ENCODE measurements at places on chromosomes 3 and 15. TPM values are rescaled to one million over a fixed set of nuclear protein-coding genes. Genes with fewer than 3 reads are reported as not detected.

GRCh38 chr15:79184465-79184892 is 93.9 kb upstream of the RASGRF1 start:
- DNase-seq, result peak; percentile 31

- DNase-seq, result no peak
These were observed 106.9 kb upstream of the SLCO2A1 start for GRCh38 chr3:134136604-134137003.

- no peak for DNase-seq
These were observed 37.9 kb upstream of the MINAR1 start for GRCh38 chr15:79394231-79394630.

- DNase-seq, result no peak
These were observed 72.3 kb downstream of the LMLN start for GRCh38 chr3:198032039-198032936.

DNA sequence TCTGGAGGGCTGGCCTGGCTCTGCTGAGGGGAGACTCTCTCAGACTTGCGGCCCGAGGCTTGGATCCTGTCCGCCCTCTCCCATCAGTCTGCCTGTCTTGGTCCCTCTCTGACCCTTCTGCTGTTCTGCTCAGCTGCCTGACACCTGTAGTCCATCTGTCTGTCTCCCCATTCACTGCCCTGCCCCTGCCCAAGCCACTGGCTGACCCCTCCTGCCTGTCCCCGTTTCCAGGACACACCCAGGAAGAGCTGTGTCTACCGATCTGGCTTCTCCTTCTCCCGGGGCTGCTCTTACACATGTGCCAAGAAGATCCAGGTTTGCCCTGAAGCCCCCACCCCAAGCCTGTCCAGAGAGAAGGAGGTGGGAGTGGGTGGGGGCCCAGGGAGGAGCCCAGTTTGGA is 18.5 kb downstream of the NT5DC2 start:
- no peak for DNase-seq

DNA sequence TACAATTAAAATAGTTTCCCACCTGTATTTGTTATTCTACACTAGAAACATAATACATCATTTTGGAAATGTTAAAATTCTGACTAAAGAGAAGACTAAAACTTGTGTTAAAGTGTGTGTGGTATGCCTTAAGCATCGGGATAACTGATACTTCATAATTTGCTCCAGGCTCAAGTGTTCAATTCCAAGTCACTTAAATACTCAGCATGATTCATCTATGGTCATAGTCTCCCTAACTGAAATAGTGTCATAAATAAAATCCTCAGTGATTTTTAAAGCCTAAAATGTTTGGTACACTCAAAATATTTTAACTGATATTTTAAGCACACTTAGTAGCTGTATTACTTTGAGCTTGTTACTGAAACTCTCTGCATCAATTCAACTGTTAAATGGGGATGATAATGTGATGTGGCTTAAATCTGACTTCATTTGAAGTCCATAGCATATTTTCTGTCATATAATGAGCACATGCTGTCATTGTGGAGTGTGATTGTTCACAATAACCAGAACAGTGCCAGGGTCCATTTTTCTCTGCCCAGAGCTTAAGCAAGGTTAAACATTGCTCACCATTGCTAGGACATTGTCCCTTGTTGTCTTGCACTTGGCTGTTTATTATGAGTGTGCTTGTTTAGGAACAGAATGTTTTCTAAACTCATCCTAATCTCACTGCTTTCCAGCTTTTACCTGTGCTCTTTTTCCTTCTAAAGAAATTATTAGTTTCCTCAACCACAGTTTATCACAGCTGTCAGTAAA is 122.2 kb downstream of the KLHL25 start:
- DNase-seq, result no peak

DNA sequence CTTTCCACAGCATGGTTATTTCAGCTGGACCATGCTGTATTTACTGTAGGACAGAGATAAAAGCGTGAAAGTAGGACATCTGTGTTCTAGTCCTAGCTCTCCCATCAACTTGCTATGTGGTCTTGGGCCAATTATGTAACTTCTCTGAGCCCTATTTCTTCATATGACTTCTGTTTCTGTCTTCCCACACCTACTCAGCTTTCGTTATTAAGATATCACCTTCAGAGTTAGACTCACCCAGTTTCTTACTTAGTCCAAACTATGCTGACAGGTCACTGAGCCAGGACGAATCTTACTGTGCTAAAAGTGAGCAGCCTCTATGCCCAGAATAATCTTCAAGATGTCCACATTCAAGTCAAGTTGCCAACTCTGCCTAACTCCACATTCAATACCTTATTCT is 283.7 kb downstream of the IL5RA start:
- DNase-seq, result no peak

DNA sequence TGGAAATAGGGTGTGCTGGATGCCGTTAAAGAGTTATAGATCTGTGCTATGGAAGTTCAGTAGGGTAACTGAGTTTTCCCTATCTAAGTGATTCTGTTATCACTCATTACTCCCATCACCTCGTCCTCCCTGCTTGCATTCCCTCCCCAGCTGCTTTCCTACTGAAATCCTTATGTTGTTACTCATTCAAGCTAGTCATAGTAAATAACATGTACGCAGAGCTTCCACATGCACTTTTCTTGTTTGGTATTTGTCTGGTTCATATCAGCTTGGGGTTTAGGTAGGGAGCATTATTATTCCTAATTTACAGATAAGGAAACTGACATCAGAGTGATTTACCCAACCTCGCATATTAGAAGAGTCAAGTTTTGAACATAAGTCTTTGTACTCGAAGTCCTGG is 135.1 kb downstream of the HCN4 start:
- no peak for DNase-seq

- no peak for DNase-seq
These were observed 52.7 kb upstream of the SPATA12 start for GRCh38 chr3:57007521-57008460.

DNA sequence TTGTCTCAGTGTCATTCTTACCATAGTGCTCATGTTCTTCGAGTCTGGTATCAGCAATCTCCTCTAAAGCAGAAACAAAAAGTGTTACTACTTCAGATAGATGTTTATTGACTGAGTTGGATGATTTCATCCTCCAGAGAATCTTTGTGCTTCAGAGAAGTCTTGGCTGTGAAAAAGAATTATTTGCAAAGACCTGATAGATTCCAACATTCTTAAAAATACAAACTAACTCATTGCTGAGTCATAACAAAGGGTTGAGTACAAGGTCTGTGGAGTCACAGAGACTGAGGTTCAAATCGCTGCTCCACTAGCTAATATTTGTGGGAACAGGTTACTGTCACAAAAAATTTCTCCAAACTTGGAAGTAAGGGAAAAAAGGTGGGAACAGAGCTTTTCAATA is 9.0 kb upstream of the STRIT1 start:
- no peak for DNase-seq

- no peak for DNase-seq
These were observed 53.6 kb upstream of the RBMS3 start for GRCh38 chr3:29227307-29227706.

Gene C3orf52
- polyA plus RNA-seq, result 2.6 TPM

Gene KLF15
- polyA plus RNA-seq, result 57.3 TPM

Gene NMNAT3
- polyA plus RNA-seq, result 11.9 TPM

Gene POLR2M
- polyA plus RNA-seq, result 195 TPM

Gene ILDR1
- 1.2 TPM for polyA plus RNA-seq

All from urinary bladder (tissue), 4 donors.